ENCODE measurements at places on chromosomes 3 and 15.

DNA sequence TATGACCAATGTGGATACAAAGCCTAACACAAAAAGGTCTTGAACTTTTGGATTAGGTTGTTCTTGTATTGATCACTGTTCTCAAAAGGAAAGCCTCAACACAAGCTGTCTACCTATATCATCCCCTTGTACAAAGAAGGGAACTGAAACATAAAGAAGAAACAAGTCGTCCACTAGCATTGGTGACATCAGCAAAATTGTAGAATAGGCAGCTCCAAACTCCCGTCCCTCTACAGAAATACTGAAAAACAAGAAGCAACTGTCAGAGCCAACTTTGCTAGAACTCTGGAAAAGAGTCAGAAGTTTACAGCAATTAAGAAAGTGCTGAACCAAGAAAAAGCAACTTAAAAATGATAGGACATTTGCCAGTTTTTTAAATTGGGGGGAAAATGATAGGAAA is 7.5 kb upstream of the NR1I2 start:
- no peak for DNase-seq

- DNase-seq = no peak
These were observed 184.6 kb downstream of the C3orf38 start for GRCh38 chr3:88334187-88334868.

- no peak for DNase-seq
These were observed 43.8 kb downstream of the CCR3 start for GRCh38 chr3:46285931-46286619.

DNA sequence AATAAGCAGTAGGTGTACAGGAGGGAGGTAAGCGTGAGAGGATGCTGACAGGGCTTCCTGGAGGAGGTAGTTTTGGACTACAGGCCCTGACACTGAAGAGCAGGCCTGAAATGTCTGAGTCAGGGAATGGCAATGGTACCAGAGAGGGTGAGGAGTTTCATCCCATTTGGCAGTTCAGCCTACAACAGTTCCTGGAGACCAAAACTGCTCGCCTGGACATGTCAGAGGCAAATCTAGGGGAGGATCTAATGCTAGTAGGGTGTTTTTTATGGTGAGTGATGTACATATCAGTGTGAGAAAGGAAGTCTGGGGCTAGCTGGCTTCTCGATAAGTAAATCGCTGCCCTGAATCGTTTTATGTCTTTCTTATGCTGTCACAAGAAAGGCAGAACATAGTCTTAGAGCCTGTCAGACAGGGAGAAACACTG is 13.8 kb upstream of the TNFSF10 start:
- no peak for DNase-seq

DNA sequence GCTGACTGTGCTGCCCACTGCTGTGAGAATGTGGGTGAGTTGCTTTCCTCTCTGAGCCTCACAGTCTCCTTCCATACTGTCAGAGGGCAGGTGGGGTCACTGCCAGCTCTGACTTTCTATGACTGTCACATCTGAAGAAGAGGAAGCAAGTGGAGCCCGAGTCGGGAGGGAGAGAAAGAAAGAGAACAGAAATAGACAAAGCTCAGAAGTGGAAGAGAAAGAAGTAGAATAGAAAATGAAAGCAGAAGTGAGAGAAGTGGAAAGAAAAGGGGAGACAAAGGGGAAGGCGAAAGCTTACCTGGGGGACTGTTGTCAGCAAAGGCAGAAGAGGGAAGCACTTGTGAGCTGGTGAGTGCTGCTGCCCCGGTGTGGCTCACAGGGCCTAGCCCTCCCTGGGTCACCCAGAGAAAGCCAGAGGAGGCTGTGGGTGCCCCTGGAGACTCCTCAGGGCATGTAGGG is 57.9 kb downstream of the EPHB1 start:
- DNase-seq = no peak

GRCh38 chr3:159861369-159861987 is 127.2 kb upstream of the IL12A start:
- DNase-seq = no peak

DNA sequence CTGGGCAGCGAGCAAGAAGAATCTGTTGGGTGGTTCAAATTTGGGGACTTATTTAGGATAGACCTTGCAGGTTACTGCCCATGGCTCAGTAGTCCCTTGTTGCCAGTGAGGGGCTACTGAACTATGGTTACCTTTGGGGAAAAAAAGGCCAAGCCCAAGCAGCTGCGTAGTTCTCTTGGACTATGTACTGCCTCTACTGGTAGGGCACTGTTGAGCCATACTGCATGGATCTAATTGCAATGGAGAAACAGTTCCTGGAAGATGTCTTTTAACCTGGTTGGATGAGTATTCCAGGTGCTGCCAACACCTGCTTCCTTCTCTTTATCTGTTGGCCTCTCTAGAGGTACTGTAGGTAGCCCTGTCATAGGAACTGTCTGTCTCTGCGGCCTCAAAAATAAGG is 671.9 kb upstream of the CBLB start:
- no peak for DNase-seq

DNA sequence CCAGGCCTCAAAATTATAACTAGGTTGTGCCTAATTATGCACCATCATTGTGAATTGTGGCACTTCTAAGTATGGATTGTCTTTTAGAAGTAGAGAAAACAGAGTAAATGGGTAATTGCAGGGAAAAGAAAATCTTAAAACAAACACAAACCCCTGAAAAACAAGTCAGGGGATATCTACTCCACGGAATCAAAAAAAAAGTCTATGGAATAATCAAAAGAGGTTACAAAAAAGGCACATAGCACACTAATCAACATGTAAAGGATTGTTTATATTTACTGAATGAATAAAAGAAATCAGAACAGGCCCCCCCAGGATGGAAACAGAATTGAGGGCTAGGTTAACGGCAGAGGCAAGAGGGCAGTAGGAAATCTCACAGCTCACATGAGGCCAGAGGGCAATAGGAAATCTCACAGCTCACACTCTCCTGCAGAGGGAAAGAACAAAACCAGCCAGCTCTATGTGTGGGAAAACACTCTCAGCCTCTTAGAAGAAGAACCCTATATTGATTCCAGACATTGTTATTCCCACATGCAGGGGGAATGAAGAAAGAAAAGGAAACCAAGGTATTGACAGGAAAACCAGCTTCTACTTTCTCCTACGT is 72.7 kb upstream of the FNDC3B start:
- no peak for DNase-seq

- DNase-seq = no peak
These were observed 12.4 kb downstream of the MOBP start for GRCh38 chr3:39479701-39480414.

- DNase-seq = no peak
These were observed 323.3 kb upstream of the TLE3 start for GRCh38 chr15:70420948-70421482.

DNA sequence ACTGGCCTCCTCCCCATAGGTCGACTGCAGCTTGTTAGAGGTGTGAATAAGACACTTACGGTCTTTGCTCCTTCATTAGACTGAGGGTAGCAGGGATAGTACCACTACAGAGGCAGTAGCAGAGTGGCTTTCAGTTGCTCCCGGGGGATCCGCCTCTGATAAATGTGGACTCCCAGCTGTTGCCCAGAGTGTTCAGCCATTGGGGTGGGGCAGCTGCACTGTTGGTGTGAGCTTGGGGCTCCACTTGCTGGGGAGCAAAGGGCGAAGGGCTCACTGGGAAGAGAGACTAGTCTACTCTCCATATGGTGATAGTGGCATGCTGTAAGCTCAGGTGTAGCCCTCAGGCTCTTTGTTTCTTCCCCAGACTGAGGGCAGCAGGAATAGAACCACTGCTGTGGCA is 239.1 kb downstream of the LRRN1 start:
- DNase-seq = no peak

GRCh38 chr3:76171647-76172046 is 386.3 kb upstream of the ZNF717 start:
- no peak for DNase-seq

- no peak for DNase-seq
These were observed 19.8 kb downstream of the ADAMTS9 start for GRCh38 chr3:64667887-64668581.

DNA sequence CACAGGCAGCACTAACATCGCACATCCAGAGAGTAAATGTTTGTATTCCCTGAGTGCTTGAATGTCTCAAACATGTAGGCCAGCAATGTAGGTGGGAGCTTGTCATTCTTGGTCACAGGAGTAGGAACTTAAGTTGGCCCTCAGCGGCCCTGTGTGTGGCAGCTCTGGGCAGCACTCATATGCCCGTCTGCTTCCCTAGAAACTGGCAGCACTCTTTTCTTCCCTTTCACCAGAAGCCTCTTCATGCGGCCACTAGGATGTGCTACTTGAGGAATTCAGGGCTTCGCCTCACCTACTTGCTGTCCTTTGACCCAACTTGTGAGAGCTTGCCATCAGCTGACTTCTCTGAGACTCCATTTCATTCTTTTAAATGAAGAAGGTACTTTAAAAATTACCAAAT is 69.5 kb downstream of the TIPARP start:
- DNase-seq = no peak

GRCh38 chr3:30199855-30200254 is 406.5 kb upstream of the TGFBR2 start:
- DNase-seq = no peak

GRCh38 chr15:41006479-41006878 is 53.2 kb downstream of the CHAC1 start:
- no peak for DNase-seq

DNA sequence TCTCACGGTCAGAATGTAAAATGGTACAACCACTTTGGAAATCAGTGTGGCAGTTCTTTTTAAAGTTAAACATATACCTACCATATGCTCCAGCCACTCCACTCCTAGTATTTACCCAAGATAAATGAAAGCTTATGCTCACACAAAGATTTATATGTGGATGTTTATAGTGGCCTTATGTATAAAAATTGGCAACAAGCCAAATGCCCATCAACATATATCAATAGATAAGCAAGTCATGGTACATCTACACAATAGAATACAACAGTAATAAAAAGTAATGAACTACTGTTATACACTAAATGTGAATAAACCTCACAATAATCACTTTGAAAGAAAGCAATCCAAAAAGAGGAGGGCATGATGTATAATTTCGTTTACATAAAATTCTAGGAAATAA is 153.5 kb upstream of the LMCD1 start:
- no peak for DNase-seq

GRCh38 chr3:127672429-127673190 is at the start of gene ABTB1:
ABTB1 (plus strand) TSS chr3:127672952; CDS start chr3:127673026, 74 bp downstream.
- DNase-seq = peak; percentile 90

DNA sequence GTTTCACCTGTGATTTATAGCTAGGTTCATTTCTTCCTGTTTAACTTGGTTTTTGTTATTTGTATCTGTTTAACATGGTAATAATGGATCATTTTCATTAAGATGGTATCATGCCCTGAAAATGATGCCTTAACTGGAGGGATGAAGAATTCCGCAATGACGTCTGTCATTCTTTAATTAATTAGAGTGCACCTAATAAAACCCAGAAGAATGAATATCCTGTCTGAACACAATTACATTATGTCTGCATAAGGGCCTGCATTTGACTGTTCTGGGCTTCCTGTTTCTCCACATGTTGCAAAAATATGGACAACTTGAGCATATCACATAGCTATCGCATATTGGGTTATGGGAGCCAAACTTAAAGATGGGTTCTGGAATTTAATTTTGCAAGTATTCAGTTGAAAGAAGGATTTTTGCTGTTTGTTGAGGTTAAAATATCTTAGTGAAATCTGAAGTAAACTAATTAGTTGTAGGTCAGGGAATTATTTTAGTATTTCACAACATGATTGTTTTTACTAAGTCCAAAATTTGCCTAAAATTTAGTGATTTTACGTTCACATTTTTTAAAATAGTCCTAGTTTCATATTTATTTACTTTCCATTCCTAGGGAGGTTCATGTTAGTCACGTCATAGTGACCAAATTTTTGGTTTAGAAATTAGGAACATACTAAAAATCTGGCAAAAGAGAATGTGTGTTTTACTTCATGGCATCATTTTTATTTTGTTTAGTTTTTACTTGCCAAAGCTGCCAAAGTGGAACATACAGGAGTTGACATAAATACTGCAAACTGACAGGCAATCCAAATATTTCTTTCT is 321.0 kb upstream of the TGFBR2 start:
- no peak for DNase-seq

DNA sequence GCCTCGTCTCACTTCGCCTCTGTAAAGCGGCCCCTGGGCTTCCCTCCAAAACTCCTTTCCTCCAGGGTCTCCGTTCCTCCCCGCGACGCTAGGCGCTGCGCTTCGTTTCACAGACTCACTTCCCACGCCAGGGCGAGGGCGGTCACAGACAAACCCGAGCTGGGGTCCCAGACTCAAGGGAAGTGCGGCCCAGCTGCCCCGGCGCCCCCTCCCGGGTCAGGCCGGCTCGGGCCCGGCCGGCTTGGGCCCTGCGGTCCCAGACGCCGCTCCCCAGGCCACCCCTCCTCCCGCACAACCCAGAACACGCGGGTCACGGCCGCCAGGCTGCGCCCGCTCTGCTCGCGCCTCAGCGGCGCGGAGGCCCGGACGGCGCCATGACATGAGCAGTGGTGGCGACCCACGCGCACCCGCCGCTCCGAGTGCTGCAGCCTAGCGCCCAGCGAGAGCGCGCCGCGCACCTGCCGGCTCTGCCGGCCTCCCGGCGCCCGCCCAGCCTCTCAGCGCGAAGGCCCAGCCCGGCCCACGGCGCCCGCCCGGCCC is 547 bp downstream of the NUP210 start:
- DNase-seq = peak; percentile 61

GRCh38 chr15:69891606-69892005 is 206.1 kb downstream of the TLE3 start:
- DNase-seq = no peak

GRCh38 chr3:46440531-46441294 is 24.0 kb downstream of the LTF start:
- DNase-seq = no peak

DNA sequence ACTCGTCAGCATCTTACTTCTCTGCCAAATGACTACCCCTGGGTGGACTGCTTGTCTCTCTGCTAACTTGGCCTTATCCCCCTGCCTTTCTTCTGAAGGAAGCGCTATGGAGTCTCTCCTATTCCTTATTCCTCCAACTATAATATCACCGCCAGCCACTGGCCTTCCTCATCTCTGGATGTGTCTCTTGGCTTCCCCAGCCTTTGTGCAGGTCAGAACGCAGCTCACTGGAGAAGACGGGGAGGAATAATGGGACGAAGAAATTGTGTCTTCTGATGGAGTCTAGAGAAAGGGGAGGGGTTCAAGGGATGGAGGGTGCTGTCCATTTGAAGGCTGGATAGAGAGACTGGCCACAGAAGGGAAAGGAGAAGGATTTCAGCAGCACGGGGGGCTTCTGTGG is 16.9 kb downstream of the ITGA11 start:
- peak; percentile 3 for DNase-seq

GRCh38 chr3:126293370-126294082 is 63.7 kb downstream of the KLF15 start:
- DNase-seq = peak; percentile 34

DNA sequence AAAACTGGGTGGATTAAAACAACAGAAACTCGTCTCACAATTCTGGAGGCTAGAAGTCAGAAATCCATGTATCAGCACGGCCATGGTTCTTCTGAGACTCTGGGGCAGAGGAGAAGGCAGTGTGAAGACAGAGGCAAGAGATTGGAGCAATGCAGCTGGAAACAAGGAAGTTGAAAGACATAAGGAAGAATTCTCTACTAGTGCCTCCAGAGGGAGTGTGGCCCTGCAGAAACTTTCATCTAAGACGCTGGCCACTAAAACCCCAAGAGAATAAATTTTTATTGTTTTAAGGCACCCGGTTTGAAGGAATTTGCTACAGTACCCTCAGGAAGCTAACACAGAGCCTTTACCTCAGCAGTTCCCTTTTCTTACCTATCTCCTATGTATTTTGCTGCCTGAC is 1012.2 kb upstream of the CADM2 start:
- no peak for DNase-seq

GRCh38 chr3:35439663-35440062 is 199.7 kb upstream of the ARPP21 start:
- DNase-seq = no peak

GRCh38 chr15:33161209-33161608 is 33.3 kb downstream of the FMN1 start:
- no peak for DNase-seq

Measured in liver (tissue), 10 donors.